ENCODE measurements at places on chromosomes 7 and 10.

- DNase-seq = no peak
Measured at GRCh38 chr10:71023704-71024283, 135.4 kb upstream of the PCBD1 start.

DNA sequence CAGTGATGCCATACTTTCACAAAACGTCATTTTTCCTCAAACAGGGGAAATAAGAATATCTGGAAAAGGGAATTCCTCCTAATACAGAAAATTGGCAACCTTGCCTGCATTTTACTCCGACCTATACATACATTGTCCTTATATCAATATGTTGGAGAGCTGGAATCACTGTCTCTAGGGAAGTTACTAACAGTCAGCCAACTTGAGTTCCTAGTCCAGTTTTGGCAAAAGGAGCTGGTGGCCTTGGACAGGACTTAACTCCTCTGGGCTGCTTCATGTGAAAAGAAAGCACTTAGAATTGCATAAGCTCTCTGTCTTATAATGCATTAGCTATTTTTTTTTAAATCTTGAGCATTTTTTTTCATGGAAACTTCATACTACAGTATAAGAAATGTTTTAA lies 174.2 kb upstream of the HGF start:
- DNase-seq = no peak

GRCh38 chr7:156480671-156481070 lies 159.9 kb upstream of the RNF32 start:
- no peak for DNase-seq

DNA sequence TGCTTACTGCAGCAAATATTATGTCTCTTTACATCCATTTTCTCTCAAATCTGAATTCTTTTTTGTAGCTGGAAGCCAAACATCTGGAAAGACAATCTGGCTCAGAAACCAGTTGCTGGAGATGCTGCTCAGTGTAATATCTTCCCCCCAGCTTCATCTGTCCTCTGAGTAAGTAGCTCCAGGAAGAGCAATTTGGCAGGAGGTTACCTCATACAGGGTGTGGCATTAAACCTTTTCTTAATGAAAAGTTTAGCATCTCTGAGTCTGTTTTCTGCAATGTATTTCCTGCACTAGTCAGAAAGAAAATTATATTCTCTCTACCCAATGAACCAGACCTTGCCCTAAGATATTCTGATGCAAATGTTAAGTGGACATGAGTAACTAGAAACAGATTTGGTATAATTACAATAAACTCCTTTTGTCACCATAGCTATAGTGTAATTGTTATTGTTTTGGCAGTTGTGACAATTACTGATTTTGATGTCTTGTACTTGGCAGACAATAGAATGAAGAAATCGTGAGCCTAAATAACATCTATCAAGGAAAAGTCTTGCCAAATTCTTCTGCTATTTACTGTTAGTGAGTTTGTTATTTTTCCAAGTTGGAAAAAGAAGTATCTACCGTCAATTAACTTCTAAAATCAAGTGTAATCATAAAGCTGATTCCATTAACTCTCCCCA lies 123.3 kb downstream of the WDFY4 start:
- no peak for DNase-seq

Measured in CD4-positive, alpha-beta T cell treated with Interleukin-21 for 1 hour (primary cell).